ENCODE measurements at places on chromosomes 6 and 20.

DNA sequence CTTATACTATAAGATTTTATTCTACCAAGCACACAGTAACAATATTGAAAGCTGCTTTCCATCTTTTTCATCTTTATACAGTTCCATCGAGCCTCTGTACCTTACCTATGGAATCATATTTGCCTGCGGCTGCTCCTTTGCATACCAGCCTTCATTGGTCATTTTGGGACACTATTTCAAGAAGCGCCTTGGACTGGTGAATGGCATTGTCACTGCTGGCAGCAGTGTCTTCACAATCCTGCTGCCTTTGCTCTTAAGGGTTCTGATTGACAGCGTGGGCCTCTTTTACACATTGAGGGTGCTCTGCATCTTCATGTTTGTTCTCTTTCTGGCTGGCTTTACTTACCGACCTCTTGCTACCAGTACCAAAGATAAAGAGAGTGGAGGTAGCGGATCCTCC, 89.8 kb downstream of the SLC16A10 start:
- no peak for DNase-seq

DNA sequence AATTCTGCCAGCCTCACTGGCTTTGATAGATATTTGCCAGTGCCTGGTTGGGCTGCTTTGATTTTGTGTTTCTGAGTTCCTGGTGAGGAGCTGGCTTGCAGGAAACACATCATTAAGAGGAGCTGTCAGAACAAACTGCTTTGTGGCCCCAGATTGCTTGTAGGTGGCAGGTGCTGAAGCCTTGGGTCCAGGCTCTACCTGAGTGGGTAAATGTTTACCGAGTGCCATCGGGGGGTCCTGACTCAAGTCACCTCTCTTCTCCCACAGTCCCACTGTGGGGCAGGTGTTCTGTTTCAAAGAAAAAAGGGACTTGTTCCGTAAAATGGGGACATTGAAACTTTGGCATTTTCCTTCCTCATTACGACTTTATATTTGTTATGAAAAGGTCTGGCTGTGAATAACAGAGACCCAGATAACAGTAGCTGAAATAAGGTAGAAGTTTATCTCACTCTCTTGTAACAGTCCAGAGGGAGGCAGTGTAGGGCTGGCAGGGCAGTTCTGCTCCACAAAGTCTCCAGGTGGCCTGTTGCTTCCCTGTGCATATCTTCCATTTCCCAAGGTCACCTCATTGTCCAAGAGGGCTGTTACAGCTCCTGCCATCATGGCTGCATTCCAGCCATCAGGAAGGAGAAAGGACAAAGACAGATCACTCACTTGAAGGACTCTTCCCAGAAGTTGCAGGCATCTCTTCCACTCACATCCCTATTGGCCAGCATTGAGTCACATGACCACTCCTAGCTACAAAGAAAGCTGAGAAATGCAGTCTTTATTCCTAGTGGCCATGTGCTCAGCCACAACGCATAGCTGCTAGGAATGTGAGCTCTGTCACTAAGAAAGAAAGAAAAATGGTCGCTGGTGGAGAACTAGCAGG, 149.9 kb upstream of the KCNG1 start:
- no peak for DNase-seq

DNA sequence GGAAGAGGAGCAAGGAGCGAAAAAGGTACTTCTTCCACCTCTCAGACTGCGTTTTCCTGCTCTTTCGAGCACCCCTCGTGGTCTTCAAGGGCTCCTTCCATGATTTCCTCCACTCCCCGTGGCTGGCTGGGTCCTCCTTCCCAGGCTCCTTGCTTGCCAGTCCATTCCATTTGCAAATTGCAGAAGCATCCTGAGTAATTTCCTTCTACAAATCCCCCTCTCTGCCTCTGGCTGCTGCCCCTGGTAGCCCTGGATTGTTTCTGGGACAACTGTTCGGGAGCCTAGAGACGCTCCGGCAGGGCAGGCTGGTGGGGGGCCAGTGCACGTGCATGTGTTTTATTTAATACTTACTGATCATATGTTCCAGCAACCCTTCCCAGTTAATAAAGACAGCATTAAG, 173.1 kb downstream of the ZMYND8 start:
- DNase-seq = no peak

DNA sequence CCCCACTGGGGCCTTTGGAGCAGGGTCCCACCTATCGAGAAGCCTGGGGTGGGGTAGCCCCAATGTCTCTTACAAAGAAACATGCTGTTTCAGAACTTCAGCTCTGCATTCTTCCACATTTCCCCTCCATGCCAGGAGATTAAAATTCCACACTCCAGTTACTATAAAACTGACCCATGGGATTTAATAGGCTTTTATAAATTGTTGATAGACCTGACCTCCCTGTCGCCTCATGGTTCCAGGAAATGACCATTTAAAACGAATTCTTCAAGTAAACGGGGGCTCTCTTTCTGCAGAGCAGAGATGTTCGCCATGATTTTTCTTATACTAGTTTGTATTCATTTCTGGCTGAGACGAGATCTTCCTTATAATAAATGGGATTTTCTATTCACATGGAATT, 19.3 kb downstream of the RIN2 start:
- DNase-seq = no peak

DNA sequence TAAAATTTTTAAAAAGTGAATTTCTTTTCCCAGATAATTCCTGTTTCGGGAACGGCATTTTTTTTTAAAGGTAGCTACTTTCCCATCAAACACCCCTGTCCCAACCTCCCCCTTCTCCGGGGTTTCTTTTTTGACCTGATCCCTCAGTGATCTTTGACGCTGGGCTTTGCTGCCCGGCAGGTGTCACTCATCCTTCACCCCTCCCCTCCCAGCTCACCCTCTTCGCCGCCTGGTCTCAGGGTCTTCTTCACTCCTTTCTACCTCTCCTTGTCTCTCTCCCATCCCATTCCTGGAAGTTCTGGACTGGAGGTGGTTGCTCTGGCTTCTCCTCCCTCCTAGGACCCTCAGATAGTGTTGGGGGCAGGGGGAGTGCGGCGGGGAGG, 329 bp upstream of the GPR6 start:
- no peak for DNase-seq

GRCh38 chr6:2509711-2510110, 241.0 kb downstream of the MYLK4 start:
- DNase-seq = no peak

GRCh38 chr20:44717986-44718385, 2.8 kb downstream of the CCN5 start:
- no peak for DNase-seq

GRCh38 chr6:45609141-45609638, 231.5 kb upstream of the SUPT3H start:
- peak; percentile 72 for DNase-seq

GRCh38 chr20:5996765-5997164, 46.3 kb downstream of the MCM8 start:
- no peak for DNase-seq

DNA sequence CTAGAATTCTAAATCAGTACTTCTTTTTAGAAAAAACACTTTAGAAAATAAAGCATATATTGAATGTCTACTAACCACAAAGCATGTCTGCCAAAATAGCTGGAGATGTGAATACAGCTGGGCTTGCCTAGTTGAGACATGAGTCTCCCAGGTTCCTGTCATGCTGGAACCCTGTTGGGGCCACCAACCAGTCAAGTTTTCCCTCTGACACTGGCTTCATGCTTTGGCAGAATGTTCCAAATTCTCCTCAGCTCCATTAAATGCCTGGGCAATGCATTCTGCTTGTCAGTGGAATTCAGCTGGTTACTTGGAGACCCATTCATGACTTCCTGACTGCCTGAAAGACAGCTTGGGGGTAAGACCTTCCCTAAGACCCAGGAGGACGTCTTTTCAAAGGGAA, 87.2 kb downstream of the PRND start:
- no peak for DNase-seq

DNA sequence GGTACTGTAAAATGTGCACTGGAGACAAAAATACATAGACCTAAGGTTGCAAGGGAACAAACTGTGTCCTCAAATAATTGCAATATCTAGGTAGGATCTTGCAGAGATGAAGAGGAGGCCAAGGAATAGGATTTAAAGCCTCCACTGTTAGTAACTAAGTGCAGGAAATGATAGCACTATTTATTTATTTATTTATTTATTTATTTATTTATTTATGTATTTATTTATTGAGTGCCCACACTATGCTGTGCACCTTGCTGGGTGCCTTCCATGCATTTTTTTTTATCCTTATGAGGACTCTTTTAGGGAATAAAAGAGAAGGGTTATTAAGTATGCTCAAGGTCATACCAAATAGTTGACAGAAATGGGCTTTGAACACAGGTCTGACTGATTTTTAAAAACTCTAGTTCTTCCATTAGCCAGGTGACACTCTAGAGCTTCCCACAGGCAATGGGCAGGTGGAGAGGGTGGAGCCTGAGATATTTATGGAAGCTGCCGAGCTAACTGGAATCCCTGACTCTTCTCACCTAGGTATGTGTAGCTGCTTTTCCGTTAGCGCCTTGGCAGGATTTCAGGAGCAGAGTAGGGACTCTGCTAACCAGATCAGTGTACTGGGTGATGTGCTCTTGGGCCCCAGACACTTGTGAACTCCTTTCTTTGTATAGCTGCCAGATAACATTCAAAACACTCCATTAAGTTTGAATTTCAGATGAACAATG, 12.8 kb upstream of the NUP153 start:
- DNase-seq = no peak

DNA sequence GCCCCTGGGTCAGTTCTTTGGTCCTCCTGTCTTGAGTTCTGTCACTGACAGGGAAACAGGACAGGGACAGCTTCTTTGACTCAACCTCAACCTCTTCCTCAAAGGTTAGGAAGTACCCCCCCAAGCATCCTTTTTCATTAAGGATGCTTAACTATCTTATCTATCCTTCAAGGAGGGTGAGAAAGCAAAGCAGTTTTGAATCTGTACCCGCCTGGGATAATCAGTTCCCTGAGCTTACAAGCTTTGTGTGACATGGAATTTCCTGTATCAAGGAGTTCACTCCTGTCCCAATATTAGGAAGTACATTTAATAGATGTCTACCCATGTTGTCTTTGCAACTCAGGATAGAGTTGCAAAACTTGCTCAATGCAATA, 31.1 kb upstream of the PIM1 start:
- no peak for DNase-seq

- DNase-seq = no peak
Measured at GRCh38 chr6:52361945-52362442, at the start of gene PAQR8. Gene PAQR8 (plus strand): TSS chr6:52362151. CDS start chr6:52403214, 41,063 bp downstream.

- DNase-seq = peak; percentile 16
Measured at GRCh38 chr20:38645980-38646858, 44.6 kb downstream of the ARHGAP40 start.

DNA sequence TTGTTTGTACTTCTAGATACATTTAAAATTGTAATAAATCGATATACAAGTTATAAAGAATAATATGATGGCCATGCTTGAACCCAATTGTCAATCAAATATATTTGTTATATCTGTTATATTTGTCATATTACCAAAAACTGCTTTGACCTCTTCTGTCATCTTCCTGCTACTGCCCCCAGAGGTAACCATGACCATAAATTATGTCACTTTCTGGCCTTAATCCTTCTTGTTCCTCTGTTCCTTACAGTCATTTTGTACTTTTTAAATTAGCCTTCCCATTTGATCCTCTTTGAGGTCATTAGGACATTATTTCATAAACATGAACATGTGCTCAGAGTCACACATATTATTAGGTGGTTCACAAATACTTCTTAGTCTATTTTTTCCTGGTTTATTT, 124.7 kb downstream of the HFE start:
- DNase-seq = no peak

DNA sequence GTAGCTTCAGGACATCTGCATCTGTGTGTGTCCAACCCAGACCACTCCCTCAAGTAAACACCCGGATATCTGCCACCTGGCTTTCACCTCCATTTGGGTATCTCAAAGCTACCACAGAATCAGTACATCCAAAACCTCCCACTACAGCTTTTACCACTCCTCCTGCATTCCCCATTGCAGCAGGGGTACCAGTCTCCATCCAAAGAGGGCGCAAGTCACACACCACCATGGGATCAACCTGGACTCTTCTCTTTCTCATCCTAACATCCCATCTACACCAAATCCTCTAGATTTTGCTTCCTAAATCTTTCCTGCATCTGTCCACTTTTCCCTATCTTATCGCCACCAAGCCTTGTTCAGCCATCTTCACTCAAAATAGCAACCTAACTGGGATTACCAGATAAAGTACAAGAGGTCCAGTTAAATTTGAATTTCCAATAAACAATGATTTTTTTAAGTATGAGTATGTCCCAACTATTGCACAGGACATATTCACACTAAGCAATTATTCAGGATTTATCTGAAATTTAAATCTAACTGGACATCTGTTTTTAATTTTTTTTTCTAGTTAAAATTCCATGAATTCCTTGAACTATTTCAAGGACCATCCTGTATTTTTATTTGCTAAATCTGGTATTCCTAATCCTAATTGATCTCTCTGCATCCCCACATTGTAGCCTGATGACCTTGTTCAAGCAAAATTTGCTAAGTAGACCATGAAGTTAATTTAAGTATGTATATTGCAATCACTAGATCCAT, 164.3 kb upstream of the MLN start:
- no peak for DNase-seq

GRCh38 chr6:10210052-10210451, 204.8 kb downstream of the TFAP2A start:
- no peak for DNase-seq

GRCh38 chr6:42226645-42227143, 9.0 kb upstream of the MRPS10 start:
- no peak for DNase-seq

DNA sequence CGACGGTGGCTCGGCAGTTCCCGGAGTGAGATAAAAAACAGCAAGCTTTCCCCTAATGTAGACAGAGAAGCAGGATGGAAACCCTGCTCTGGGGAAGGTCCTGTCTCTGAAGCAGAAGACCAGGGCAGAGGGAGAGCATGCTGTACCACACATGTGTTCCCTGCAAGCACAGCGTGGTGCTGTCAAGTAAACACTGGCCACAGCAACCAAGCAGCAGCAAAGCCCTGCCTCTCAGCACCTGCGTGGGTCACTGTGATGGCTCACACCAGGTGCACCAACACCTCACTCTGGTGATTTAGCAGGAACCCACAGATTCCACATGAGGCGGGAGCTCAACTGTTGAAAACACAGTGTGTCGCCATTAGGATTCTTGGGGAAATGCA, 65.2 kb upstream of the TXNDC5 start:
- DNase-seq = no peak

DNA sequence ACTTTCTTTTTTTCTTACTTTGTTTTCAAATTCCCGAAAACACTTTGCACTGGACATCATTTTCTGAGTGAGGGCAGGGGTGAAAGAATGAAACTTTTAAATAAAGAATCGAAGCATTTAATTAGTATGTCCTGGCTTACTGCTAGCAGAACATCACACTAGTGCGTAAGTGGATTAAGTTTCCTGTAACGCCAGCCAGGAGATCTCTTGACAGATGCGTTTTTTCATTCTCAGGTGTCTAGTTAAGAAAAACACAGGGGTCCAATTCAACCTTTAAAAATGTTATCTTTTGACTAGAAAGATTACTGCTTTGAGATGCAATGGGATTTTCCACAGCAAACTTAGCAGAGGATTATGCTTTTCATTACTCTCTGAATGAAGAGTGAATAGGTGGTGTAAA, 858.8 kb upstream of the EPHA7 start:
- DNase-seq = no peak

GRCh38 chr20:62966212-62967148, 14.0 kb downstream of the SLC17A9 start:
- no peak for DNase-seq

- DNase-seq = no peak
Measured at GRCh38 chr6:90758741-90759140, 171.9 kb upstream of the MAP3K7 start.

- no peak for DNase-seq
Measured at GRCh38 chr20:48621376-48622078, 206.3 kb downstream of the PREX1 start.

- DNase-seq = no peak
Measured at GRCh38 chr20:38499366-38499765, 26.7 kb downstream of the RALGAPB start.

- no peak for DNase-seq
Measured at GRCh38 chr6:149244105-149244504, 73.4 kb upstream of the TAB2 start.
